ENCODE measurements at places on chromosomes 3 and 15. TPM values are rescaled to one million over a fixed set of nuclear protein-coding genes. Genes with fewer than 3 reads are reported as not detected.

WDR93 gene
- total RNA-seq, result under 0.01 TPM

CADM2 gene
- total RNA-seq, result not detected

INKA1 gene
- 38.2 TPM for total RNA-seq

THRB gene
- under 0.01 TPM for total RNA-seq

TM4SF18 gene
- total RNA-seq, result 498 TPM

EXD1 gene
- not detected for total RNA-seq

SLC9C1 gene
- 0.13 TPM for total RNA-seq

ISLR2 gene
- not detected for total RNA-seq

CISH gene
- 0.44 TPM for total RNA-seq

TPRG1 gene
- total RNA-seq, result not detected

Measured in bladder microvascular endothelial cell (primary cell).